HT-29 (cell line): ENCODE measurements at places on chromosomes 7 and 10. TPM values are rescaled to one million over a fixed set of nuclear protein-coding genes. Genes with fewer than 3 reads are reported as not detected.

The WIPF3 gene
- total RNA-seq = 0.10 and 0.26 TPM in 2 replicates

The CPA4 gene
- total RNA-seq = not detected in 2 replicates

The CLDN4 gene
- 1,331 and 1,483 TPM in 2 replicates for total RNA-seq

DNA sequence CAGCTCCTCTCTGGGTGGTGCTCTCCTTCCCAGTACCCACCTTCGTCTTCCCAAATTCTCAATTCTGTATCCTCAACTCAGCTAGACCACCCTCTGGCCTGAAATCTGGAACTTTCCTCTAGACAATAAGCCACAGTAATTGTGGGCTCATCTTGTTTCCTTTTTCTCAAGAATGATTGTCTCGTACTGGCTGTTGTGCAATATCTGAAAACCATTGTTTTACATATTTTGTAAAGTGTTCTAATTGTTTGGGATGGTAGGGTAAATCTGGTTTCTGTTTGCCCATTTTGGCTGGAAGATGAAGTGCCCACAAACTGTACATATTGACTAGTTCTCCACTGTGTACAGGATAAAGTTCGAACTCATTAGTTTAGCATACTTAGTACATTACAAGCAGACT lies 11.3 kb upstream of the NOBOX start:
- no peak for DNase-seq

GRCh38 chr7:110839866-110840265 lies 251.1 kb upstream of the LRRN3 start:
- DNase-seq = peak; percentile 79

DNA sequence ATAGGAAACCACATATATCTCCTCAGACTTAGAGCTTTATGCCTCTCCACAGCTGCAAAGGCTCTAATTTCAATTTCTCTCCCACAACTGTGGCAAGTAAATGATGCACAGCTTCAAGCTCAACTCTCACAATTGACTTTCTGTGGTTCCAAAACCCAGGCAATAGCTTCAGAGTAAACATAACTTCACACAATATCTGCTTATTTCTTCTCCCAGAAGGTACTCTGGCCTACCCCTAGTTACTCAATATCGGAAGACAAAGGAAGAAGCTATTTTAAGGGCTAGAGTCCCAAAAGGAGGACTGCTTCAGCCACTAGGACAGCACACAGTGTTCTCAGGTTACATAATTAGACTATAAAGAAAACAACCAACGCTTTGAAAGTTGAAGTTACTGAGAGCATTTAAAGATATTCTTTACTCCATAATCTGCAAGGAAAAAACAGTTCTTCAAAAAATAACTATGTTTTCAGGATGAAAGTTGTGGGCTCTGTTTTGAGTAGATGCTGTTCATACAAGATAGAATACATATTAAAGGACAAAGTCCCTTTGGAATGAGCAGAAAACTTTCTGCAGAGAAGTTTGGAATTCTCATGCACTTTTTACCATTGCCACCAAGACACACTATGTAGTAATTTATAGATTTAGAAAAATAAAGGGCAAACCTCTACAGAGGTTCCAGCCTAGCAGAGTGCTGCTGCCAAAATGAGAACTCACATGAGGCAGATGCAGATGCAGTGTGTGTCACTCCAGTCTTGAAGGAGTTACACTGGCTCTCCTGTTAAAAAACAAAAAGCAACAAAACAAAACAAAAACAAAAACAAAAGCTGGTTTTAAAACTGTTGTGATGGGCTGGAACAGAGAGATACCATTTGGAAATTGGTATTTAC lies 81.8 kb downstream of the NT5C2 start:
- DNase-seq = no peak

GRCh38 chr10:48572414-48572813 lies 32.5 kb downstream of the ARHGAP22 start:
- no peak for DNase-seq

DNA sequence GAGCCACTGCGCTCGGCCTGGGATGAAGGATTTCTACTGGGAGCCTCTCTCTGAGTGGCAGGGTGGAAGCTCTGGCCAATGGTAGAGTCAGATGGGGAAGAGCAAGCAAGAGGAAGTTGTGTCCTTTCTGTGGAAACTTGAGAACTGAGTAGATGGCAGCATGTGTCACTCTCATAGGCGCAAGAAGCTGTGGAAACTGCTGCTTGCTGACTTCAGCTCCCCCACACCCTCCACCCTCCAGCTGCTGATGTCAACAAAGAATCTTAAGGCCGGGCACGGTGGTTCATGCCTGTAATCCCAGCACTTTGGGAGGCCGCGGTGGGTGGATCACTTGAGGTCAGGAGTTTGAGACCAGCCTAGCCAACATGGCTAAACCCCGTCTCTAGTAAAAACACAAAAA lies 39.8 kb upstream of the SRGN start:
- DNase-seq = no peak

- peak; percentile 50 for DNase-seq
These were observed 1.6 kb downstream of the AIFM2 start for GRCh38 chr10:70130878-70131559.

DNA sequence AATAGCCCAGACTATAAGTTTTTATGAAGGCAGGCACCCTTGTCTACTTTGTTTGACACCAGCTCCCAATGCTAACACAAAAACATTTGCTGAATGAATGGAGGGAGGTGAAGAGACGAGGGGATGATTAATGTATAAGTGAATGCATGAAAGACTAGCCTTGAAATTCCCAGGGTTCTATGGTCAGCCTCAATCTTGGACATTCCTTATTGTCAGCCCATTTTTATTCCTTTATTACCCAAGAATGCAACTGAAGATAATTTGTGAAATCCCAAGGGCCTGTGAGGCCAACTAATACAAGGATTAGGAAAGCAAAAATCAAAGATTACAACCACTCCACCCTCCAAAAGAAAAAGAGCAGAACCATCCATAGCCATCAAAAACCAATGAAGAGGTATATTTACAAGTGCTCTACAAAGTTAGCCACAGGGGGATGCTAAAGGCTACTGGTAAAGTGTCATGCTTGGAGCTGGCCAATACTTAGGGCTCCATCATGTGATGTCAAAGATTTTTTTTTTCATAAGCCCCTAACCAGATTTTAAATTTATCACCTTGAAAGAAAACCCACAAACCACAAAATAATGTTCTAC lies 40.0 kb upstream of the ASAH2 start:
- DNase-seq = no peak

DNA sequence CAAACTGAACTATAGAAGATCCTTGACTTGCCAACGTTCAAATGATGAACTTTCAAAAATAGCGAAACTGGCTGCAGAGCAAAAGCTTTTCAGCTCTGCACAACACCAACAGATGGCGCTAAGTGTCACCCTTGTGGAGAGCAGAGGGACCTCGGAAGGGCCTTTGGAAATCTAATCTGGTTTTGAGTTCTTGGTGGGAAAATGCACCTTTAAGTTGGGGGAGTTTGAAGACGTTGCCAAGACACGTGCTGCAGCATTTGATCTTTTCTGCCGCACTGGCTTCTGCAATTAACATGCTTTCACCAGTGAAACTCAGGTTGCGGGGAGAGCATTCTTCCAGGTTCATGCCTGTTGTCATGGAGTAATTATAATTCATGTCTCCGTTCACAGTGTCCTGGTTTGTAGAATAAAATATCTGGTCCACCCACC lies 26.3 kb upstream of the WDR11 start:
- peak; percentile 65 for DNase-seq

GRCh38 chr10:103820101-103821062 lies 35.0 kb downstream of the SH3PXD2A start:
- DNase-seq = no peak
